ENCODE measurements at places on chromosomes 1 and 21.

- no peak for DNase-seq
Observed at GRCh38 chr1:95650631-95651030, 416.6 kb downstream of the RWDD3 start.

GRCh38 chr1:25797939-25798338 lies 2.1 kb upstream of the SELENON start:
- no peak for DNase-seq

- DNase-seq: no peak
Observed at GRCh38 chr1:3786468-3787348, 9.6 kb downstream of the LRRC47 start.

- DNase-seq: no peak
Observed at GRCh38 chr21:37863842-37864241, 52.4 kb downstream of the KCNJ6 start.

GRCh38 chr1:52057255-52057654 lies 1.2 kb downstream of the BTF3L4 start:
- DNase-seq: no peak

GRCh38 chr1:1115136-1115785 lies 628 bp downstream of the C1orf159 start:
- DNase-seq: no peak

GRCh38 chr1:55718758-55719671 lies 503.9 kb upstream of the USP24 start:
- no peak for DNase-seq

DNA sequence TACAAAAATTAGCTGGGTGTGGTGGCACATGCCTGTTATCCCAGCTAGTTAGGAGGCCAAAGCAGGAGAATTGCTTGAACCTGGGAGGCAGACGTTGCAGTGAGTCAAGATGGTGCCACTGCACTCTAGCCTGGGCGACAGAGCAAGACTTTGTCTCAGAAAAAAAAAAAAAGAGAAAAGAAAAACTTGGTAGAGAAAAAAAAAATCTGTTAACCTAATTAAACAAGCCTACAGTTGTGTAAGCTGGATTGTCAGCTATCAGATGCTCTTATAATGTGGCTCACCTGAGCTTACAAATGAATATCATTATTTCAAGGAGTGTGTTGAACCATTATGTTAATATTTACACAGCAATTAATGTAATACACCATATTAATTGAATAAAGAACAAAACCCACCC lies 26.4 kb upstream of the EYA3 start:
- DNase-seq: no peak

- DNase-seq: no peak
Observed at GRCh38 chr1:215003686-215004085, 78.9 kb upstream of the KCNK2 start.

DNA sequence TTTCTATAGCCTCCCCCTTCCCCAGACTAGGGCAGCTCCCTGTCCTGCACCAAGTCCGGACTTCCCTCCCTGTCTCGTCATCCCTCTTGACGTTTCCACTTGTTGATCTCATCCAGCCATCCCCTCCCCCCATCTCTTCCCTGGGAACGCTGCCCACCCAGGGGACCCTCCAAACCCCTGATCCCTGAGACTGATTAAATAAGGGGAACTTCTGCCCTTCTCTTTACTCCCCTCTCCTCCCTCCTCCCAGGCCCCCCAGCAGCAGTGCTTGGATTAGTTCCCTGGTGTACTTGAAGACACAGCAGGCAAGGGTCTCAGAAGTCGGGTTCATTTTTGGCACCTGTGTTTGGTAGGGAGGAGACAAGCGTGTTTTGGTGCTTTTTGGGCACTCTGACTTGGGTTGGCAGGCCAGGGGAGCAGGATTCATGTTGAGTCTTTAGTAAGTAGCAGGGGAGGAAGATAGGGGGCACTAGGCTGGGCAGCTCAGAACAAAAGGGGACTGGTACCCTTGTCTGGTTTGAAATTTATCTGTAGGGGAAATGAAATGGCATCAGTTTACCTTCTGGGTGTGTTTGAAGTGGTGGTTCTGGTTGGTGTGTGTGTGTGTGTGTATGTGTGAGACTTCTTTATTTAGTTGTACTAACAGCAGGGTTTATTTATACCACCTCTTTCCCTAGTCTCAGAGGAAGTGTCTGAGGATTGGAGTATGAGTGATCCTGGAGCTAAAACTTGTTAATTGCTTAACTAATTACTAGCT lies 11.1 kb downstream of the VANGL2 start:
- no peak for DNase-seq

GRCh38 chr1:98749152-98749756 lies 87.7 kb downstream of the SNX7 start:
- DNase-seq: no peak

DNA sequence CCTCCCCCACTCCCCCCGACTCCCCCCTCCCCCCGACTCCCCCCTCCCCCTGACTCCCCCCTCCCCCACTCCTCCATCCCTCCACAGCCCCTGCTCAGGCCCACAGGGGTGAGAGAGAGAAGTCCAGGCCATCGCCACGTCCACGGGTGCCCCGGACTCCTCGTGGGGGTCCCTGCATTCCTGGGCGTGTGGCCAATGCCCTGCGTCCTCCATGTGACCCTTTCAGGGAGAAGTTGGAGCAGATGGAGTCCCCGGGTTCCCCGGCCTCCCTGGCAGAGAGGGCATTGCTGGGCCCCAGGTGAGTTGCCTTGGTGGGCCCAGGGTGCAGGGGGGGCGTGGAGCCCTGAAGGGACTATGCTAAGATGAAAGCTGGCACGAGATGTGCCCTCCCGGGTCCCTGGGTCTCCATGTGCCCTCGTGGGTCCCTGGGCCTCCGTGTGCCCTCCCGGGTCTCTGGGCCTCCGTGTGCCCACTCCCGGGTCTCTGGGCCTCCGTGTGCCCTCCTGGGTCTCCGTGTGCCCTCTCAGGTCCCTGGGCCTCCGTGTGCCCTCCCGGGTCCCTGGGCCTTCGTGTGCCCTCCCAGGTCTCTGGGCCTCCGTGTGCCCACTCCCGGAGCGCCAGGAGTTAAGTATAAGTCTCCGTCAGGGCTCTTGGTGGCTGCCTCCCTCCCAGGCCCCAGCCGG lies 52.0 kb downstream of the SLC19A1 start:
- DNase-seq: no peak

GRCh38 chr1:158008630-158009029 lies 15.2 kb downstream of the KIRREL1 start:
- no peak for DNase-seq

- DNase-seq: no peak
Observed at GRCh38 chr1:183279835-183280234, 93.8 kb downstream of the LAMC2 start.

DNA sequence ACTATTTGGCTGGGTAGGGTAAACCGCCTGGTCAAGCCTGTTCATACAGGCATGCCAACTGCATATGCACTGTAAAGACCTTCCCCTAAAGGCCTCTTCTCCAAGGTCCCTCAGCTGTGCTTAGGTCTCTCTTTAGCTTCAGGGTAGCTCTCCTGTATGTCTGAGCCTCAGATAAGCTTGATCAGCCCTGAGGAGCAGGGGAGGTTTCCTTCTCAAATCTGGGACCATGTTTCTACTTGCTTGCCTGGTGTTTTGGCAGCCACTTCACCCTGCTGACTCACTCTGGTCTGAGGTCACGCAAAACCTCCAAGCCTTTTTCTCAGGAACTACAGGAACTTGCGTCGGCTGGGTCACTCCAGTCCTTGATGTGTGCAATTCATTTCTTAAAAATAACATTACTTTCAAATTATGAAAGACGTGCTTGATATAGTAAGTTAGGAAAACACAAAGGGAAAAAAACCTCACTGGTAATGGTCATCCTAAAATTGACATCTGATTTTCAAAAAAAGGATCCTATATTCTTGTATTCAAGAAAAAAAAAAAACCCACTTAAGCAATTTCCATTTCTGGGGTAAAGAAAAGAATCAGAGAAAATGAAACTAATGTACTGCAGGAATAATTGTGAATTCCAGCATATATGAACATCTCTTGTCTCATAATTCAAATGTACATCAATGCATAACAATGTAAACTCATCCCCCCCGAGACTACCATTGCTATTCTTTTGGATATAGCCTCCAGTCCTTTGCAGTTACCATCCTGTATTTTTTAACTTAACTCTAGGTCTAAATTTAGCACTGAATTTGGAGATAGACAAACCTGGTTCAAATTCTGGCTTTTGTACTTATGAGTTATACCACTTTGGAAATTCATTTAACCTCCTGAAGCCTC lies 24.8 kb upstream of the RNF19B start:
- no peak for DNase-seq
